ENCODE measurements at places on chromosomes 11 and 22.

DNA sequence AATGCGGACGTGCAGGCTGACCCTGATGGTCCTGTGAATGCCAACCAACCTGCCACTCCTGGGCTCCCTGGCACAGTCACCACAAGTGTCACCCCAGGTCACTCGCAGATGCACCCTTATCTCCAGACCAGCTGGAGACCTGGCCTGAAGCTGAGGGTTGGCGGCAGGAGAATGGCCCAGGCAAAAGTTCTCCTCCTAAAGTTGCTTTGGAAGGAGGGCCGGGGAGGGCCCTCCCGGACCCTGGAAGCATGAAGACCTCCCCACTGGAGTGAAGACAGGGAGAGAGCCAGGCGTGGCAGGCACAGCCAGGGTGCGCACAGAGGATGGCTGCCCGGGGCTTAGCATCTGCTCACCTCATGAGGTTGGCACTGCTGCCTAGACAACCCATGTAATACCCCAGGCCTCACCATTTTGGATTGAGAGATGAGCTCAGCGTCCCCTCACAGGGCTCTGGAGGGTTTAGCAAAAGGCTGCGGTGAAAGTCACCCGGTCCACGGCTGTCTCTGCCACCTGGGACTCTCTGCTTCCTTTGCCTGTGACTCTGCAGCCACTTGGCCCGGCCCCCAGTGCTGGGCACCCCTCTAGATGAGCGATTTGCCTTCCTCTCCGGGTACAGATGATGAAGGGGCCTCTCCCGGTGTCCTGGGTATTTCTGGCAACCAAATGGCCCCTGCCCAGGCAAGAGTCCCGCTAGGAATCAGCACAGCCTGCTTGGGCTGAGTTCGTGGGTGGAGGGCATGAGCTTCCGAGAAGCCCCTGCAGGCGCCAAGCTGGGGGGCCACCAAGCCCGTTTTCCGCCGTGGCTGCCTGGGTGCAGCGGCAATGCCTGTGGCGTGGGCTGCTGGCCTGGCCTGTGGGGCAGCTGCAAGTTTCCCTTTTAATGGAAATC, 48.3 kb upstream of the SEPTIN5 start:
- DNase-seq, result no peak

- DNase-seq, result no peak
These were observed 7.2 kb downstream of the TMEM86A start for GRCh38 chr11:18705651-18706281.

DNA sequence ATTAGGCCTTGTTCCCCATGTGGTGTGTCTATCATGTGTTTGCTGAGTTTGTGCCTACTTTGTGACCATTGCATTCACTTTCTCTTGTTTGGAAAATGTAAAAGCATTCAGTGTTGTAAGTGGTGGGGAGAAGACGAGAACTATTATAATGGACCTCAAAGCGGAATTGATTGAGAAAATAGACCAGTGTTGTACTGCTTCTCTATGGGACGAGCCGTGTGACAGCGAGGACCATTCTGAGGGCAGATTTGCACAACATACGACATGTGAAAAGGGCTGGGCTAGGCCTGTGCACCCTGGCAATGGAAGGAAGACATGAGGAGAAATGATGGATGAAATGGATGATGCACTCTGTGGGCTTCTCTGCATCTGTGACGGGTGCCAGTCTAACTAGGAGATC, 233.5 kb downstream of the DSCAML1 start:
- no peak for DNase-seq

DNA sequence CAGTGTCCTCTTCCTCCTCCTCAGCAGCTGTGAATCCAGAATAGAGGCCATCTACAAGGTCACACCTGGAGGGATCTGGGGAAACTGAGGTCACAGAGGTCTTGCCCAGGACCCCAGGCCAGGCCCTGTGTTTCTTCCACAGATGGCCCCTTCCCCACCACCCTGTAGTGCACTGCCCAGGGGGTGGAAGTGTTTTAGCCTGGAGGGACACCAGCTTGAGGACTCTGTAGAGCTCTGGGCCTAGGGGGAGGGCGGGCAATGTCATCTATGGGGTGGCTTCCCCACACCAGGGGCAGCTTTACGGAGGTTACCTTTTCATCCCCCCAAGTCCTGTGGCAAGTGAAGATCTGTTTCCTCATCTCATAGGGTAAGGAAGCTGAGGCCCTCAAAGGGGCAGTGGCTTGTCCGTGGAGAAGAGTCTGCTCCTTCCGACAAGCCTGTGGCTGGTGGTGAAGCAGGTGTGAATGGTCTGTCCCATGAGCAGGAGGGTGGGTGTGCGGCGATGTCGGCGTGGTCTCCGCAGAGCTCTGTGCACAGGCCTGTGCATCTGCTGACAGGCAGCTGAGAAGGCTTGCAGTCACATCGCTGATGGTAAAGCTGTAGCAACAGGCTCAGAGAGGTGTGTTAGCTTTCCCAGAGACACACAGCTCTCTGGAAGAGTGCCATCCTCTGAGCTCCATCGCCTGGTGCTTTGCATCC, 74.1 kb upstream of the WNT7B start:
- no peak for DNase-seq

- no peak for DNase-seq
These were observed 97.3 kb downstream of the CTTN start for GRCh38 chr11:70495351-70496310.

GRCh38 chr11:75208446-75208845, 32.1 kb upstream of the TPBGL start:
- no peak for DNase-seq

- DNase-seq, result no peak
These were observed 709.3 kb upstream of the CCDC179 start for GRCh38 chr11:23569547-23569946.

DNA sequence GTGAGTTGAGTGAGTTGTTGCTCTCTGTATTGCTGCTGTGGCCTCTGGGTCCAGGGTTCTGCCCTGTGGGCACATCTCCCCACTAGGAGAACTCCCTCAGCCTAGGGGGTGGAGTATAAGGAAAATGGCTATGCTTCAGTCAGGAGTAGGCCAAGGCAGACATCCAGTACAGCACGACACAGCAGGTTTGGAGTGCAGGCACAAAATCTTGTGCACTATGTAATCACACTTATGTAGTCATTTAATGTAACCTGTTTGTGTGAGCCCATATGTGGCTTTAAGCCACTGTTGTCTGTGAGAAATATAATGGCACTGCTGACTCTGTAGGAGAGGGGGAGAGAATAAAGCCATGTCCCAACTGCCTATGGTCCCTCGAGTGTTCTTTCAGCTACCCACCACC, 90.1 kb downstream of the CCDC83 start:
- no peak for DNase-seq

- DNase-seq, result no peak
These were observed 9.2 kb downstream of the VSIG10L2 start for GRCh38 chr11:125954945-125955640.

DNA sequence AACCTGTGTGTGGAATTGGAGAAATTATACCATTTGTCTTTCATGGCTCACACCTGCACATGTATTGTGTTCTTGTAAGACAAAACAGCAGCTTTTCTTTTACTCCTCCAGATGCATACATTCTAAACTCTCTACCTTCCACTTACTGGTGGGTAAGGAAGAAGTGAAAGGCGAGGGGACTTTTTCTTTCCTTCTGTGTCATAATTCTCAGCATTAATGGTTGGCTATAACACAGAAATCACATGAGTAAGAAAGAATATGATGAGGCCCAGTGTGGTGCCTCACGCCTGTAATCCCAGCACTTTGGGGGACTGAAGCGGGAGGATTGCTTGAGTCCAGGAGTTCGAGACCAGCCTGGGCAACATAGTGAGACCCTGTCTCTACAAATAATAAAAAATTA, 57.8 kb upstream of the SHANK2 start:
- no peak for DNase-seq

DNA sequence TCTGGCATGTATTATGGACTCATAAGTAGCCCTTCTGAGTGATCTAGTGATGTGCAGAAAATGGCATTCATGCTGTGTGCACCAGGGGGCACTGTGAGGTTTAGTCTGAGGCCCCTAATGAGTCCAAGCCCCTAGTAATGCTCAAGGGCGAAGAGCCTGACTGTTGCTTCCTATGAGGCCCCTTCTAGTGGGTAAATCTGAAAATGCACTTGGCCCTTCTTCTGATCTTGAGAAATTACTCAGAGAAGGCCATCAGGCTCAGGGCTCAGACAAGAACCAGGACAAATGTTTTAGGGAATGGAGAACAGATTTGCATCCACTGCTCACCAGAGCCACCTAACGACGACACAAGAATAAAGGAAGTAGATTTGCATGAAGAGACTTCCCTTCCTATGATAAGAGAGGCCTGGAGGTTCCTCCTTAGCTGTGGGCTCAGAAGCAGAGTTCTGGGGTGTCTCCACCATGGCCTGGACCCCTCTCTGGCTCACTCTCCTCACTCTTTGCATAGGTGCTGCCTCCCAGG, 75.8 kb downstream of the GGTLC2 start:
- no peak for DNase-seq

DNA sequence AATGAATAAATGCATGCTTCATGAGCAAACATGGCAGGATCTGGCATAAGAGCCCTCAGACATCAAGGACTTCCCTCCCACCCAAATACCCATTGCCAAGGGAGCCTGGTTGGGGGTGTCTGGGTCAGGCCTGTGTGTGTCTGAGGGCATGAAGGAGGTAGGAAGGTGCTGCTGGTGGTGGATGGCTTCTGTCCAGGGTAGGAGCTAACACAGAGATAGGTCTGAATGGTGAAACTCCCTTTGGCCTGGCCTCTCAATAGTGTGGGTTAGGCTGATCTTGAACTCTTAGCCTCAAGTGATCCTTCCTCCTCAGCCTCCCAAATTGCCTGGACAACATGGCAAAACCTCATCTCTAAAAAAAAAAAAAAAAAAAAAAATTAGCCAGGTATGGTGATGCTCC, 2.8 kb downstream of the AMPD3 start:
- no peak for DNase-seq
